ENCODE measurements at places on chromosomes 7 and 10.
A peak's percentile ranks its signal among the peaks of the same experiment; 100 is the strongest.

GRCh38 chr10:118251791-118252190 lies 90.3 kb downstream of the FAM204A start:
- DNase-seq: no peak

DNA sequence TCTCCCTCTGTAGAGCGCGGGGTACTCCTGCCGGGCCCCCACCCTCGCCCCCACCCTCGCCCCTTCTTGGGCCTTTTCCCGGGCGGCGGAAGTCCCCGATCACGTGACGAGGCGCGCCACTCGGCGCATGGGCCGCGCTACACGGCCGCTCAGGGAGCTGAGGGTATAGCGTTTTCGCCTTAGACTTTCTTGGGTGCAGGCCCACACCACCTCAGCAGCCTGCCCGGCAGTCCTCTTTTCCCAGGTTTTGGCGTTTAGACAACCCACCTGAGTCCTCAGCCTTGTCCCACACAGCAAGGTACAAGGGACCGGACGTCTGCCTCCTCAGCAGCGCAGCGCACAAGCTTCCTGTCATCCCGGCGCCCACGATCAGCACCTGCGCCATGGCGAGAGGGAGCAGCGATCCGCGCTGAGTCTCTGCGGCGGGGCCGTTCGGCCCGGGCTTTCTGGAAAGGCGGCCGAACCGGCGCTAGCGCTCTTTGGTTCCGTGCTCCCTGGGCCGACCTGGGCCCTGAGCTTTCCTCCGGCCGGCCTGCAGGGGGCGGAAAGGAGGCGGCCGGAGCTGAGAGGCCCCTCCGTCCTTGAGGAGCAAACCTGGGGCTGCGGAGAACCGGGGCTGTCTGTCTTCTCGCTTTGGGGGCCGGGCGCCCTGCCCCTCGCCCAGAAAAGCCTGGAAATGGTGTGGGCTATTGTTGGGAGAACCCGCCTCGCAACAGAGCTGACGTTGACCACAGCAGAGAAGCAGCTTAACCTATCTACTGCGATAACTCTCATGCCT lies at the start of gene RNLS:
Gene RNLS (minus strand): TSS at position 513 of the 778 bp plus-strand sequence.
- DNase-seq: peak; percentile 68

DNA sequence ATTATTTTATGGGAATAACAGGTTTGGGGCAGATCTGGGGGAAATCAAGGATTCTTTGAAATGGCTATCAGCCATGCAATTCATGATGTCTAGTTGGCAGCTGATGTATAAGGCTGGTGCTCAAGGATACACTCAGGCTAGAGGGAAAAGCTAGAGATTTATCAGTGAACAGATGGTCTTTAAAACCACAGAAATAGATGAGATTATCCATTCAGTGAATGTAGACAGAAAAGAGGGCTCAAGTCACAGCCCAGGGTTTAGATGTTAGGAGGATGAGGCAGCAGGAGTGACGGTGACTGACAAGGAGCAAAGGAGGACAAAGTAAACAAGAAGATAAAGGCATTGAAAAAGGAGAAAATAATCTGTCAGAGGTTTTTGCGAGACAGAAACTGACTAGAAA lies 238.7 kb downstream of the CDK14 start:
- DNase-seq: no peak

DNA sequence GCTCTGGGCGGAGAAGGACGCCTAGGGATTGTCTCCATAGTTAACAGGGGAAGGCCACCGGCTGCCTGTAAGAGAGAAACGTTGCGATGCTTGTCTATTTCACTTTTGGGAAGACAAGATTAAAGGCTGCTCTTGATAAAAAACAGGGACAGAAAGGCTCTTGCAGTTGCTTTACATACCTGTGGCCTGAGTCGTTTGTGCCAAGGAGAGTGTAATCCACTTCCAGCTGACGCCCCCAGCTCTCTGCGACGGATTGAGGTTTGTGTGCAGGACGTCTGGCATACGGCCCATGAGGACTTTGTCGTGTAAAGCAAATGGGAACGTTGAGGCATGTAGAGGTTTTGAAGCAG lies 1.1 kb downstream of the MAP3K8 start:
- DNase-seq: no peak

- DNase-seq: no peak
Observed at GRCh38 chr7:136698977-136699376, 169.5 kb upstream of the CHRM2 start.

- DNase-seq: no peak
Observed at GRCh38 chr7:37379546-37380277, 69.0 kb downstream of the ELMO1 start.

DNA sequence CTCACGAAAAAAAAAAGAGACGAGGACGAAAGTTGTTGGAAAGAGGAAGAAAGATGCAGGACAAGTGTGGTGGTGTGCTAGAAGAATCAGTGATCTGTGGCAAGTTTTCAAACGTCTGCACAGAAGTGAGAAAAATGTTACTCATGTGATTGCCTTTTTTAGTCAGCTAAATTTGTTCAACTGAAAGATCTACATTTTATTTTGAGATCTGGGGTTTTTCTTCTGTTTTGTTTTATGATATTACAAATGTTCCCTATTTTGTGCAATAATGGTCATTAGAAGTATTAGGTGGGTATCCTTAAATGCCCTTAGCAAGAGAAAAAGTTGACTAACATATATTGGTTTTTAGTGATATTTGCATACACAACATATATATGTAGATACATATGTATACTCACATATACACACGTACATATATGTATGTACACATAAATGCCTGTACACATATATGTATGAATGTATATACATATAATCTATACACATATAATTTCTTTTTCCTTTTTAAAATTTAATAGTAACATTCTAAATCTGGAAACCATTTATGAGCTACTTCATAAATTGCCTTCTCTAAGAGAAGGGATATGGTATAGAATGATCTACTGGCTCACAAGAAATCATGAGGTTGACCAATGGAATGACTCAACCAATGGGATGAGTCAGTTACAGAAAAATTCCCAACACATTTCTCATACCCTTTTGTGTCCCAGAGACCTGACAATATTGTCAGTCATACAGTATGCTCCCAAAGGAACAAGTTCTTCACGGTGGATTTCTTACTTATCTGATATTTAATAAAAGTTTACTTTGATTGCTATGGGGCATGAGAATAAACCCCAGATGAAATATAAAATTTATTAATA lies 38.4 kb downstream of the SLC39A12 start:
- no peak for DNase-seq

GRCh38 chr10:70656489-70656888 lies 15.8 kb upstream of the ADAMTS14 start:
- DNase-seq: peak; percentile 66

DNA sequence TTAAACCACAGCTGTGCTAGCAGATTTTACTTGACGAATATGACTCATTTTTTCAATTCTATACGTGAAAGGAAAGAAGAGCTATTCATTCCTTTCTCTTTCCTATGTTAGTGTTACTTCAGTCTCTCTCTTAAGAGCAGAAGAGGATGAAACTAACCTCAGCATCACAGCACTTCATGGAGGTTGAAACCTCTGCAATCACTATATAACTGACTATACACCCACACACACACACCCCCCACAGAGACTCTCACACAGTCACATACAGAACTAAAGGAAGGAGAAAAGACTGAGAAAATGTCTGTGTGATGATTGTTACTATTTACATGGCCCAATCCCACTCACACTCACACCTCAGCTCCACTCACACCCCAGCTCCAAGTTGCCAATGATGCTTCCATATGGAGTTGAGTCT lies 104.2 kb downstream of the KIF20B start:
- peak; percentile 66 for DNase-seq

- no peak for DNase-seq
Observed at GRCh38 chr10:100509241-100509840, 10.3 kb downstream of the SEC31B start.

GRCh38 chr10:110364531-110364937 lies 59.8 kb upstream of the SMNDC1 start:
- DNase-seq: peak; percentile 40

- no peak for DNase-seq
Observed at GRCh38 chr7:25725451-25725850, 426.5 kb upstream of the NFE2L3 start.

- no peak for DNase-seq
Observed at GRCh38 chr7:22210355-22210754, 146.6 kb downstream of the RAPGEF5 start.

DNA sequence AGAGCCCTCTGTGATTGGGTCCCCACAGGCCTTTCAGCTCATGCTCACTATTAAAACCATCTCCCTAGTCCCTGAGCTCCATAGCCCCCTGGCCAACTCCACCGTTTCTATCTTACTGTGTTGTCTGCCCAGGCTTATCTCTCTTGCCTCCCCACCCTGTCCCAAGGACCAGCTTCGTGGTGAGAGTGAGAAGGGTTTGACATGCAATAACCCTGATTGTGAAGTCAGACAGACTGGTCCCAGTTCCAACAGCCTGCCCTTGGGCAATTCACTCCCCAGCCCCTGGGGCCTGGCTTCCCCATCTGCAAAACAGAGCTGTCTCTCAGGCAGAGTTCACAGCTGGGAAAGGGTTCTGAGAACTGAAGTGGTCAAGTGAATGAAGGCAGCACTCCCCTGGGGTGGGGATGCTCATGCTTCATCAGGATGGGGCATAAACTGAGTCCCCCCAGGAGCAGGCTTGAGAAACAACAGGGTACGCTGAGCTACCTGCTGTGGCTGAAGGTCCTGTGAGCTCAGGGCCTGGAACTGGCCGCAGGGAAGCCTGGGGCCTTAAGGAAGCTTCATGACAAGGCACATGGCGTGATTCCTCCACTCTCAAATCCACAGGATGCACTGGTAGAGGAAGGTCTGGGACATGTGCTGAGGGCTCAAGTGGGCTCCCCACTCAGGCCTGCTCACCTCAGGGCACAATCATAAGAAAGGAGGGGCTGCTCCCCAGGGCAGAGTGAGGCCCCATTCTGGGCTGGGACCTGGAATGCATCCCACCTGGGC lies 1.8 kb upstream of the PPIF start:
- no peak for DNase-seq

- no peak for DNase-seq
Observed at GRCh38 chr7:138465046-138465445, 5.0 kb downstream of the TRIM24 start.

DNA sequence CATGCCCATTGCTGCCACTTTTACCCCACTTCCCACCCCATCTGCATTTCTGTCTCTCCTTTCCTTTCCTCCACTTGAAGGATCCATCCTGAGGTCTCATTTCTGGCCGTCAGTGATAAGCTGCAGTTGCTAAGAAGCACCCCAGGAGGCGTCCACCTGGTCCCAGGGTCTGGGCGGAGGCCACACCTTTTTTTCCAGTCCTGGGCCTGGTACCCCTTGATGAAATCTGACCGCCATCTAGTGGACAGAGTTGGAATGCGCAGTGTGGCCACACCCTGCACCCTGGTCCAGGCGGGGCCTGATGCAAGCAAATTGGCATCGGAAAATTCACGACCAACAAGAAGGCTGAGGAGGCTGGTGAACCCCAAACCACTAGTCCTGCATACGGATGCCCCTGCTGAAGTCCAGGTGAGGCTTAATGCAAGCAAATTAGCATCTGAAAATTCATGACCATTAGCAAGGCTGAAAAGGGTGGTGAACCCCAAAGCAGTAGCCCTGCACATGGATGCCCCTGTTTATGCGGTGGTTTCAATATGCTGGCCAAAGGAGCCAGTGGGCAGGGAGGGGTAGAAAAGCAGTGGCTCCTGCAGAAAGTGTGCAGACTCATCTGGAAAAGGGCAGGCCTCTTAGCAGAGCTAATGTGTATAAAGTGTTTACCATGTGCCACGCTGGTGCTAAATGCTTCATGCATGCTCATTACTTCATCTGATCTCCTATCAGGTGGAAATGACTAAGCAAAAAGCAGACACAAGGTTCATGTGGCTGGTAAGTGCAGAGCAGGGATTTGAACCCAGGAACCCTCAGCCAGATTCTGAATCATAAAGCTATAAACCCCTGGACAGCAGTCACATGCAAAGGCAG lies 43.2 kb downstream of the GPAM start:
- DNase-seq: peak; percentile 66

DNA sequence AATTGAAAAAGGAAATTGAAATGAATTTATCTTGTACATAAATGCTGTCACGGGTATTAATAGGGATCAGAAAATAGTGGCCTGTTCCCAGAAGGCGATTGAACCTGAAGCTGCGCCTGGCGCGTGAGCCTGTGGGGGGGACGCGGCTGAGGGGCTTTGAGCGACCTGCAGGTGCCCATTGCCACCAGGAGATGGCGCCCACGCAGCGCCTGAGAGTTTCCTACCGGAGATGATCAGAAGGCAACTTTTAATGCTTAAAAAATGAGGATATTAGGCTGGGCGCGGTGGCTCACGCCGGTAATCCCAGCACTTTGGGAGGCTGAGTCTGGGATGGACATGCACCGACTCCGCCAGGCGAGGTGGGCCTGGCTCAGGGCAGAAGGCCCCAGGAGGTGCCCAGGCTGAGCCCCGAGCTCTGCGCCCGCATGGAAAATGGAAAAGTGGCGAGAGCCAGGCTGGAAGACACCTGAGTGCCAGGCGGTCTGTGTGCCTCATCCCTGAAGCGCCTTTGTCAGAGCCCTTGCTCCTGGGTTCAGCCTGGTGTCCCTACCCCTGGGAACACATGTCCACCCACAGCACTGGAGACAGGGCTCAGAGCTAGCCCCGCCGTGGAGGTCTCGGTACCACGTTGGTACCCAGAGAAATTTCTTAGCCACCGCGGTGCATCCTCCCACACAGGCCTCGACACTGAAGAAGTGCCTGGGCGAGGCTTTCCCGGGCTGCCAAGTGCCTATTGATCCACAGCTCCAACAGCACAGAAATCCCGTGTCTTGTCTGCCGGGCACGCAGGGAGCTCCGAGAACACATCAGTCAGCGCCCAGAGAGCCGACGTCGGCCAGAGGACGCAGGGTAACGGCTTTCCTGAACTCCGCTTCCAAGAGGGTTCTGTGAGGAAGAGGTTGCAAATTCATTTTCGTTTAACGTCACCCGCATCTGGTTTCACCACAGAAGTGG lies 117.4 kb downstream of the INPP5A start:
- DNase-seq: peak; percentile 18

DNA sequence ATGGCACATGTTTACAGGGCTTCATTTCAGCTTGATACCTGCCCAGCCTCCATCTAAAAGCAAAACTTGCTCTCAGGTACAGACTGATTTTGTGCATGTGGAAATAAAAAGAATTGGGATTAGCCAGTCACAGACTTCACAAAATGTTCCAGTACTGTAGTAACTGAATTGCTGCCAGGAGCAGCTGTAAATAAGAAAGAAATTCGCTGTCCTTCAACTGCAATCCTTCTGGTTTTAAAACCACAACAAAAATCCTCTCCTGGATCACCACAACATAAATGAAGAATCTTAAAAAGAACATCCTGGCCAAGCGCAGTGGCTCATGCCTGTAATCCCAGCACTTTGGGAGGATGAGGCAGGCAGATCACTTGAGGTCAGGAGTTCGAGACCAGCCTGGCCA lies 3.9 kb upstream of the MIOS start:
- no peak for DNase-seq

GRCh38 chr7:114922026-114922651 lies at the start of gene MDFIC:
TSS of gene MDFIC (plus strand) at chr7:114922094. CDS start at chr7:114923034, 940 bp downstream.
- peak; percentile 55 for DNase-seq
